ENCODE measurements at places on chromosomes 13 and 19.

DNA sequence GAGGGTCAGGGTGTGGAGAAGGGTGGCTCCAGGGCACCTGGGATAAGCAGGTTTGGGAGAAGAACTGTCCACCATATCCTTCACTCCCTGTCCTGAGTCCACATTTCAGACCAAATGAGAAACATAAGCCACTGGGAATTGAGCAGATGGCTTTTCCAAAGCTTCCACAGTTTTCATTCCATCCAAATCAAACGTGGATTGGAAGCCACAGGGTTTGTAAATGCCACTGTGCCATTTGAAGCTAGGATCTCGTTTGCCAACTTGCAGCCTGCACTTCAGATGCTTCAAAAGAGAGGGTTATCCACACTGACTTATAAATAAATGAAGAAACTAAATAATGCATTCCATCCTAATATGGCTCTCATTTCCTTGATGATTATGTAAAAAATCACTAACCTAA is 81.5 kb downstream of the UQCRFS1 start:
- DNase-seq, result no peak

DNA sequence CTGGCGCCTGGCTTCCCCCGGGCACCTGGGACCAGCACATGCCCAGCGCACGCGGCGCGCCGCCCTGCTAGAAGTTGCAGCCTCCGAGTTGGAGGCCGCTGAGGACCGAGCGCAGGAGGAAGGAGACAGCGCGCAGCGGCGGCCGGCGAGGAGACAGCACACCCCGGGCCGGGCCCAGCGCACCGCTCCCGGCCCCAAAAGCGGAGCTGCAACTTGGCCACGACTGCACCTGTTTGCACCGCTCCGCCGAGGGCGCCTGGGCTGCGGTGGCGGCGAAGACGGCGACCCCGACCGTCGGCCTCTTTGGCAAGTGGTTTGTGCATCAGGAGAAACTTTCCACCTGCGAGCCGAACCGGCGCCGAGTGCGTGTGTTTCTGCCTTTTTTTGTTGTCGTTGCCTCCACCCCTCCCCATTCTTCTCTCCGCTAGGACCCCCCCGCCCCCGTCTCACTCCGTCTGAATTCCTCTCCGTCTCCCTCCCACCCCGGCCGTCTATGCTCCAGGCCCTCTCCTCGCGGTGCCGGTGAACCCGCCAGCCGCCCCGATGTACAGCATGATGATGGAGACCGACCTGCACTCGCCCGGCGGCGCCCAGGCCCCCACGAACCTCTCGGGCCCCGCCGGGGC is at the start of gene SOX1:
Gene SOX1 (plus strand): TSS at position 34 of the 626 bp plus-strand sequence. CDS start 510 bp downstream, at position 544.
- no peak for DNase-seq

GRCh38 chr13:99432609-99433542 is 68.4 kb upstream of the TM9SF2 start:
- DNase-seq, result no peak

GRCh38 chr13:110285991-110286832 is 20.7 kb downstream of the COL4A1 start:
- no peak for DNase-seq

GRCh38 chr13:111644750-111645149 is 324.3 kb downstream of the TEX29 start:
- no peak for DNase-seq

DNA sequence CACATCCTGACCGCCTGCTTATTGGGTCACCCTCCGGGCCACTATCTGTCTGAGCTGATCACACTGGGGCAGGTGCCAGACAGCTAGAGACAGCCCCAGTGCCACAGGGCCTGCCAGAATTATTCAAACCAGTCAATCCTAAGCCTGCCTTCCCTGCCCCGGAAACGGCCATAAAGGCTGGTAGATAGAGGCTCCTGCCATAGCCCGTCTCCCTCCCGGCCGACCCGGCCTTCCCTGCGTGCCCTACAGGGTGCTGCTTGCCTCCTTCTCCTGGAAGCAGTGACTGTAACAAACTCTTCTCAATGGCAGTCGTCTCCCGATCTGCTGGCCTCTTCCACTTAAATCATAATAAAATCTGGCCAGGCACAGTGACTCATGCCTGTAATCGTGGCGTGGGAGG is 158.6 kb upstream of the SOX1 start:
- DNase-seq, result no peak

GRCh38 chr13:109840201-109840892 is 54.0 kb upstream of the IRS2 start:
- no peak for DNase-seq

All from NCI-H1417 treated with DMSO at 0.1 percent for 48 hours (cell line).